Stimulated activated CD8-positive, alpha-beta memory T cell treated with anti-CD3 and anti-CD28 coated beads, Interleukin-7, amount 100 ng/mL, for 24 hours (primary cell): ENCODE measurements at places on chromosomes 3 and 15.

DNA sequence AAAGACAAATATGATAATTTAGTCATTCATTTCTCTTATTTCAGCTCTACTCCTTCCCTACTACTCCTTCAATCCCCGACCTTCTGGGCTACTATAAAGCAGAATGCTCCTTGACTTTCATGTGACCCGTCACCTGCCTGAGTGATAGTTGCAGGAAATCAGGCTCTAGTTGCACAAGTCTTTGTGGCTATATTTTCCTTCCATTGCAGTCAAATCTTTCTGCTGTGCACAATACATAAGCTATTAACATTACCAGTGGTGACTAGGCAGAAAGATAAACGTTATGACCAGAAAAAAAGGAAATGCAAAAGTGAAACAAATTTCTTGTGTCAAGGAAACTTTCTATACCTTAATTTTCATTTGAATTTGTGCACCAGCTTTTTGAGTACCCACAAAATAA lies 2.3 kb downstream of the SUCNR1 start:
- DNase-seq = no peak

- DNase-seq = no peak
These were observed 118.4 kb upstream of the SPRED1 start for GRCh38 chr15:38134252-38134651.

DNA sequence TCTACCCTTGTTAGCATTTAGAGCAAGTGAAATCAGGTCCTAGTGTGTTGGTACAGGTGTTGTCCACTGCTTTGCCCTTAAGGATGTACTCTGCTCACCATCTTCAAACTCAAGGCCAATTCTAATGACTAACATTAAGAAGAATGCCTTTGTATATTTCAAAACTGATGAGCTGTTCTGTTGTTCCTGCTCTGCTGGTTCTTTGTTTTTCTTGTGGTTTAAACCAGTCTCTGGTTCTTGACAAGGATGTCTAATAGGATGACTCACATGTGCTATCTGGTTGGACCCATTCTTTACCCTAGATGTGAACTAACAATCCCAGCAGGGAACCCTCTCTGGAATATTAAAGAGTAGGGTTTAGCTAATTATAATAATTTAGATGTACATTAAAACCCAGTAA lies 17.3 kb downstream of the ABHD5 start:
- no peak for DNase-seq

DNA sequence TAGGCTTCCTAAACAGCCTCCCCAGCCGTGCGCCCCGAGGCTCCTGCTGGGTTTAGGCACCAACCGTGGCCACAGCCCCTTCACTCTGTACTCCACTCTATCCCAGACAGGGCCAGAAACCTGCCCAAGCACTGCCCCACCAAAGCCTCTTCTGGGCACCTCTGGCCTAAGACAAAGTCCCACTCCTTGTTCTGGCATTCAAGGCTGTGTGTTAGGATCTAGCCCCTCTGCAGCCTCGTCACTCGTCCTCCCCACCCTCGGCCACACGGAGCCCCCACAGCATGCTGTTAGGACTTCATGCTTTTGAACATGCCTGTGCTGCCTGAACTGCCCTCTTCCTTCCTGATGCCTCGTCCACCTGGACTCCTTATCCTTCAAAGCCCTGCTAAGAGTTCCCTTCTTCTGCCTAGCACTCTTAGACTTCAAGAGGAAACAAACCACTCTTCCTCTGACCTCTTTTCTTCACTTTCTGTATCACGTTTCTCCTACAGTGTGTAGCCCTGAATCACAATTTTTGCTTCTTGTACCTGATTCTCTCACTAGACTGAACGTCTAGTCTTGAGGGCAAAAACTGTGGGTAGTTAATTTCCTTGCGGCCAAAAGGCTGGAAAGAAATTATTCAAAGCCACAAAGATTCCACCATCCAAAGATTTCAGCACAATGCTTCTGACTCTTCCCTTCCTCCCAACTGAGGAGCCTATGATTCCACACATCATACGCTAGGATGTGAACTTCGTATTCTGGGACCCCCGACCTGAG lies 28.6 kb downstream of the WNT7A start:
- no peak for DNase-seq

DNA sequence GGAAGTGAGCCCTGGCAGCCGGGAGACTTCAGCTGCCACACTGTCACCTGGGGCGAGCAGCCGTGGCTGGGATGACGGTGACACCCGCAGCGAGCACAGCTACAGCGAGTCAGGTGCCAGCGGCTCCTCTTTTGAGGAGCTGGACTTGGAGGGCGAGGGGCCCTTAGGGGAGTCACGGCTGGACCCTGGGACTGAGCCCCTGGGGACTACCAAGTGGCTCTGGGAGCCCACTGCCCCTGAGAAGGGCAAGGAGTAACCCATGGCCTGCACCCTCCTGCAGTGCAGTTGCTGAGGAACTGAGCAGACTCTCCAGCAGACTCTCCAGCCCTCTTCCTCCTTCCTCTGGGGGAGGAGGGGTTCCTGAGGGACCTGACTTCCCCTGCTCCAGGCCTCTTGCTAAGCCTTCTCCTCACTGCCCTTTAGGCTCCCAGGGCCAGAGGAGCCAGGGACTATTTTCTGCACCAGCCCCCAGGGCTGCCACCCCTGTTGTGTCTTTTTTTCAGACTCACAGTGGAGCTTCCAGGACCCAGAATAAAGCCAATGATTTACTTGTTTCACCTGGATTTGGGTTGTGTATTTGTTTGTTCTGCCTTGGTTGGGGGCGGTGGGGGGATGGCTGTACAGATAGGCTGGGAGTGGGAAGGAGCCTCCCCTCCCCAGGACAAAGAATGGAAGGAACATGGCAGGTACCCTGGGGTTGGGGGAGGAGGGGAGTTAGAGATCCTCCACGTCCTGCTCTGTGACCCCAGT lies 2.9 kb upstream of the GRM2 start:
- no peak for DNase-seq

DNA sequence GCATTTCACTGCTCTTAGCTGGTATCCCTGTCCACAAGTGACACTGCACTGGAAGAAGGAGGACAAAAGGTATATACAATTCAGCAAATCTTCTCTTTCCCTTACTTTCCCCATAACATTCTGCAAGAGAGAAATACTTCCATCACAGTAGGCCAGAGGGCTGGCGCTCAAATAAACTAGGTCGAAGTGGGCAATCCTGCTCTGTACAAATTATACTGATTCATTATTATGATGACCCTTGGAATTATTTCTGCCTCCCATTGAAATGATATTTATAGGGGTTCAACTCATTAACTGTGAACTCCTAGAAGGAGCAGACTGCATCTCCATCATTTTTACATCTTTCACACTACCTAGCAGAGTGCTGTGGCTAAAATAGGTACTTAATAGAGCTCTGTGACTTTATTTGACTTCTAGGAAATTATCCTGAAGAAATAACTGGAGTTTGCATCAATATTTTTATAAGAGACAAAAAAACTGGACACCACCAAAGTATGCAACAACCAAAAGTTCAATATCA lies 80.7 kb downstream of the ADAMTS9 start:
- no peak for DNase-seq
